Activated CD4-positive, alpha-beta T cell treated with anti-CD3 and anti-CD28 coated beads, Interleukin-10, Interleukin-2, amounts not matched to agents 100 ng/mL and 50 ng/mL, durations not matched to agents 16 hours and 8 hours (primary cell): ENCODE measurements at places on chromosomes 1 and 21.

GRCh38 chr1:26882696-26883463 lies 7.2 kb downstream of the GPN2 start:
- DNase-seq, result no peak

DNA sequence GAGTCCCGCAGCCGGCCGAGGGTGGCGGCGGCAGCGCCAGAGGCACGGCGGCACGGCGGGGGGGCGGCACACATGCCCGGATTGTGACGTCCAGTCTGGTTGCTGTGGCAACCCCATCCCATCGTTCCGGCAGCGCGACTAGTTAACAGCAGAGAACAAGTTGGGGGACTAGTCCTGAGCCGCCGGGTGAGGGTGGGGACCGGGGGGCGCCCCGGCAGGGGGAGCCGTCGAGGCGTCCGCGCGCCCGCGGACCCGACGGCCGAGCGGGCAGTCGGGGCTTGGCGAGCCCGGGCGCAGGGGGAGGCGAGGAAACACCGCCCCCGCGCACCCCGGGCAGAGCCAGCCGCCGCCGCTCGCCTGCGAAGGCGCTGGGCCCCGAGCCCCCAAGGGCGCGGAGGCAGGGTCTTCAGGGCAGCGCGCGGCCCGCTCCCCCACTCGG lies at the start of gene CHD5:
Gene CHD5 (minus strand): TSS at position 54 of the 439 bp plus-strand sequence. CDS start 298 bp downstream, outside the sequence.
- no peak for DNase-seq

GRCh38 chr21:45957981-45958600 lies 23.5 kb upstream of the COL6A1 start:
- no peak for DNase-seq

- no peak for DNase-seq
These were observed 22.1 kb upstream of the COL16A1 start for GRCh38 chr1:31725777-31726535.
